ENCODE measurements at places on chromosomes 7 and 10. TPM values are rescaled to one million over a fixed set of nuclear protein-coding genes. Genes with fewer than 3 reads are reported as not detected.

DNA sequence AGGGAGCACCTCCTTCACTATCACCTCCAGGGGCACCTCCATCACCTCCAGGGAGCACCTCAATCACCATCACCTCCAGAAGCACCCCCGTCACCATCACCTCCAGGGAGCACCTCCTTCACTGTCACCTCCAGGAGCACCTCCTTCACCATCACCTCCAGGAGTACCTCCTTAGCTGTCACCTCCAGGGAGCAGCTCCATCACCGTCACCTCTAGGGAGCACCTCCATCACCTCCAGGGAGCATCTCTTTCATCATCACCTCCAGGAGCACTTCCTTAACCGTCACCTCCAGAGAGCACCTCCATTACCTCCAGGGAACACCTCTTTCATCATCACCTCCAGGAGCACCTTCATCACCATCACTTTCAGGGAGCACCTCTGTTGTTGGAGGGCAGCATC lies 103.0 kb downstream of the DNAJB6 start:
- no peak for DNase-seq

DNA sequence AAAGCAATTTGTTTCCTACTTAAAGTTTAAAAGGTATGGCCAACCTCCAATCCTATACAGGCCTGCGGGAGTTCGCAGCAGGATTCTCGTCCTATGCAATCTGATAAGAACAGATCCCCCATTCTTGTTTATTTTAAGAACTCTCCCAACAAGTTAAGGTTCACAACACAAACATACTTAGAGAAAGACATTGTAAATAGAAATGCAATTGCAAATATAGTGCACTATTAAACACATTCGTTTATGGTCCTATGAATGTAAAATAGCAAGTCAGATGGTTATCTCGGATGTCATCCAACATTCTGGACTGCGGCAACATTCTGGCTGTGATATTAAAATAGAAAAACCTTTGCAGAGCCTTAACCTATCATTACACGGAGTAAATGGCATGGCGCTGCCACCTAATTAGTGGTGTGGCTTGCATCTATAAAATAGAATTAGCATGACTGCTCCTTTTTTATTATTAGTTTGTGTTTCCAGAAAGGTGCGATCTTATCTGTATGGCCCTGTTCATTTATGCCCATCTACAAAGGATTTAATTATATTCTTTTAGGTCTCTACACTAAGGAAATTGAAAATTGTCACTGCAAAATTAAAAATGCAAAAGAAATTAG lies 37.0 kb downstream of the BEND7 start:
- no peak for DNase-seq

Gene POLR2J2
- 6.1 TPM for total RNA-seq

DNA sequence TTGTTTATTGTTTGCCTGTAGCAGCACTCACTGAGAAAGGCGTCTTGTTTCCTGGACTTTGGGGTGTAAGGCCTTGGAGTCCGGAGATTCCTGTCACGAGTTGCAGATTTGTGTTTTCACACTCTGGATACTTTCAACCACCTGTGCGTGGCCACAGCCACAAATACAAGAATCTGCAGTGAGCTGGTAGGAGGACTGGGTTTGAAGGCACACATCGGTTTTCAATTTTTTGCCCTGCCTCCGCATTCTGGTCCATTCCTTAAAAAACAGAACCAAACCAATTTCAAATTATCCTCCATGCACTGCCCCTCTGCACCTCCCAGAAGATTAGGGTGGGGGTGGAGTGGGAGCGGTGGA lies 619 bp downstream of the EXOC4 start:
- DNase-seq = no peak

DNA sequence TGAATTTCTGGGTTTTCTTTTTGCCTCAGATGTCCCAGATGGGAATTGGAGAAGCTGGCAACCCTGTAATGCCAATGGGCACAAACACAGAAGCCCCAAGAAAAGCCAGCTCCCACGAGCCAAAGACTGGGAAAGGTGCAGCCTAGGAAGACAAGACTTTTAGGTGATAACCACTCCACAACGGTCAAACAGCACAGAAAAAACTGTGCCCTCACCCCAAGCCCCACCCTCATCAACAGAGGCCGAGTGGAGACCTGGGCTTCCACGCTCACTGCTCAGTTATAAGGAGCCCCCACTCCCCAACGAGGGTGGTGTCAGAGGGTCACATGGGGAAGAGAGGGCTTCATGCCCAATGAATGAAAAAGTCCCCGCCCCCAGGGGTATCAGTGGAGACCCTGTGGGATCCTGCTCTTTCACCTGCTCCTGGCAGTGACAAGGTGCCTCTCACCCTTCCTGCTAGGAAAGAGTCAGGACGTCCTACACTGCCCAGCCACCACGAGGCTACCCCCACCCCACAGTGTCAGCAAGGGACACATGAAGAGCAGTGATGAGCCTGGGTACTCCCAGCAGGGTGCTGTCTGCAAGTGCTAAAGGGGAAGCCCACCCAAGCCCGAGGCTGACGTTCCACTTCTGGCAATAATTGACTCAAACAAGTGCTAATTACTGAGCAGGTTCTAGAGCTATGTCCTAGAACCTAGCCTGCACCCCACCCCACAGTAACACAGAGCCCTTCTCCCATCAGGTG lies 8.3 kb downstream of the TMEM273 start:
- DNase-seq = no peak

Gene LAMB1
- total RNA-seq = 458 TPM

DNA sequence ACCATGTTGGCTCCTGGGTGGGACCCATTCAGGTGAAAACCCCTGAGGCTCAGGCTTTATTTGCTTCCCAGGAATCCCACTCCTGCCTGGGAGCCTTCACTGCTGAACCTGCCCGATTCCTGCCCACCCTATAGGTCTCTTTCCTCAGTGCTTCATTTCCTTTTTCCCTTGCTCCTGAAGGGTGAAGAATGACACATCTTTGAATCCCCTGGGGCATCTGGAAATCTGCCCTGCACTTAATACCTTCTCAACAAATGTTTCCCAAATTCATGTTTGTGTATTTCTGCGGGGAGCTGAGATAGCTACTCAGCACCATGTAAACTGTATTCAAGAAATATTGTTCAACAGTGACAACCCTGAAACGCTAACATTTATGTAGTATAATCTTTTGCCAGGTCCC lies 10.3 kb upstream of the PCBD1 start:
- DNase-seq = no peak

Gene SFTPD
- not detected for total RNA-seq
